ENCODE measurements at places on chromosomes 2 and 18.

DNA sequence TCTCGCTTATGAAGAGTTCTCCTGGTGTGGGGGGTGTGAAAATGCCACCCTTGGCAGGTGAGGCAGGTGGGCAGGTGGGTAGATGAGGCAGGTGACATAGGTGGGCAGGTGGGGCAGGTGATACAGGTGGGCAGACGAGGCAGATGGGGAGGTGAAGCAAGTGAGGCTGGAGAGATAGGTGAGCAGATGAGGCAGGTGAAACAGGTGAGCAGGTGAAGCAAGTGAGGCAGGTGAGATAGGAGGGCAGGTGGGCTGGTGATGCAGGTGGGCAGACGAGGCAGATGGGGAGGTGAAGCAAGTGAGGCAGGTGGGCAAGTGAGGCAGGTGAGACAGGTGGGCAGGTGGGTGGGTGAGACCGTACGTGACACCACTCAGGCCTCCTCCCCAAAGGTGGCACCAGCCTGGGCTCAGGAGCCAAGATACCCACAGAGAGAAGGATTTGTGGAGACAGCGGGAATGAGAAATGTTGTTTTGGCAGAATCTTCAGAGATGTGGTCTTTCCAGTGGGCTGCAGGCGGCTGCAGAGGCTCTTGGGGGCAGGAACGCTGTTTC is 232.3 kb upstream of the MYT1L start:
- no peak for DNase-seq

GRCh38 chr2:127649684-127650040 is 3.7 kb downstream of the GPR17 start:
- peak; percentile 76 for DNase-seq

DNA sequence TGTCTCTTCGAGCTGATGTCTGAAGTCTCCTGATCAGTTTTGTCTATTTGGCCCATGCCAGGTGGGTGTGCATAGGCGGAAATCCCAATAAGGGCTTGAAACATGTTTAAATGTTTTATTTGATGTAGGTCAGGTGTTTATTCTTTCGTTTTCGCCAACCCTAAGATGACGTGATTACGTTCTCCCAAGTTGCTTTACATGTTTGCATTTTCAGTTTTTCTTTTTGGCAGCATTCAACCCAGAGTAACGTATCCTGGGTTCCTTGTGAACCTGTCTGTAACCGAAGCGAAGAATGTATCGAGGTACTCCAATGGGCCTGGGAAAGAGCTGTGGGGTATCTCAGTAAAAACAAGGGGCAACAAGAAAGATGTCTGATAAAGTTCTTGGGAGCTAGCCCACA is 3.1 kb downstream of the ALPK2 start:
- DNase-seq, result no peak

DNA sequence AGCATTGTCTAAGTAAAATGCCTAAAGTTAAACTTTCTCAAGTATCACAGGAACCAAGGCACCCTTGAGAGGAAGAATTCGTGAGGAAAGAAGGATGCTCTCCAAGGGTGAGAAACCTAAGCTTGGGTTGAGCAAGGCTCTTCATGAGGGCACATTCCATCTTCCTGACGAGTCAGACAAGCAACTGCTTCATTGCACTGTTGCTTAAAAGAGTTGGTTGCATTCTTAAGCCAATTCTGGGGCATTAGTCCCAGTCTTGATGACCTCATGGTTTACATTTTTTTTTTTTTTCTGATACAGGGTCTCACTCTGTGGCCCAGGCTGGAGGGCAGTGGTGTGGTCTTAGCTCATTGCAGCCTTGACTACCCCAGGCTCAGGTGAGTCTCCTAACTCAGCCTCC is 237.5 kb downstream of the ACTR3 start:
- no peak for DNase-seq

- DNase-seq, result no peak
These were observed 40.8 kb upstream of the ARHGAP15 start for GRCh38 chr2:143088388-143088787.

GRCh38 chr18:51621113-51621863 is 423.8 kb upstream of the MEX3C start:
- DNase-seq, result peak; percentile 2

GRCh38 chr2:25042321-25043240 is 705 bp downstream of the EFR3B start:
- no peak for DNase-seq

- no peak for DNase-seq
These were observed 276.3 kb downstream of the CTNNA2 start for GRCh38 chr2:79788952-79789651.

DNA sequence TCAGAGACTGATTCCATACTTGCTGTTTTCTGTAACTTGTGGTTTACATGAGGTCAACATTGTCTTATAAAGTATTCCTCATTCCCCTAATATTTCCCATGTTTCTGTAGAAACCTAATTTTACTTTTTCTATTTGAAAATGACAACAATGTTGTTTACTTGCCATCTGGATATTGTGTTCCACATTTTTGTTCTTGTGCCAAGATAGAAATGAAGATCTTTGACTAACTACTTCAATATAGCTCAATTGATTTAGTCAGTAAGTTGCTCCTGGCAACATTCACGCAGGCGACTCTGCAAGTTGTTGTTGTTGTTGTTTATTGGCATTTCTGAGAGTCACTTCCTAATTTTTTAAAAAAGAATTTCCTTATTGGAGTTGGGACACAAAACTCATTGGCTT is 69.5 kb downstream of the CAVIN2 start:
- no peak for DNase-seq

DNA sequence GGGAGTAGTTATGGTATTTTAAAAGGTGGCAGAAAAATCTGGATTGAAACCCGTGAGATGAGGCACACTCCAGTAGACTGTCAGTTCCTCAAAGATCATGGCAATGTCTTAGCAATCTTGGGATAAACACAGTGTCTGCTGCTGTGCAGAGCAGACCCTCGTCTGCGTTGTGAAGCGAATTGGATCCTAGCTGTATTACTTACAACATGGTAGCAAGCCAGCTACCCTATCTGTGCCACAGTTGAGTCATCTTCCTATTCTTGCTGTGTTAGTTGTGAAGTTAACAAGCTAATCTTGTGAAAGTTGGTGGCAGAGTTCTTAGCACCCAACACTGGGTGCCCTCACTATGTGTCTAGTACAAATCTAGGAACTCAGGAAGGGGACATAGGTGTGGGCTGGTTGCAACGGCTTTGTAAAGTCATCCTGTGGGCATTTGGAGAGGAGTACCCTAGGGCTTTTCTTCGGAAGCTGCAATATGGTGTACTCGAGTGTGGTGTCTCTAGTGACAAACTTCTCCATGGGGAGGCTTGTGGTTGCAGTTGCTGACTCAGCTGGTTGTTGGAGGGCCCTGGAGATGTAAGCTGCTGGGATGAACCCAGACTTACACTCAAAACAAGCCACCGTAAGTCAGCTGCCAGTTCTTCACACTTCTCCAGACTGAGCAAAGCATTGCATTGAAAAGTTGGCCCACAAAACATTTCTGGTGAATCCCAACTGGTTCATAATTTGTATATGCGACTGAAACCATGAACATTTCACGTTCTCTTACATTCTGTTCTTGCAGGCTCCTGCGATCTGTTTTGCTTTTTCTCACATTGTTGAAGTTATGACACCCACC is 61.5 kb downstream of the ADCYAP1 start:
- DNase-seq, result no peak

GRCh38 chr2:12675801-12676200 is 40.9 kb upstream of the TRIB2 start:
- DNase-seq, result no peak

DNA sequence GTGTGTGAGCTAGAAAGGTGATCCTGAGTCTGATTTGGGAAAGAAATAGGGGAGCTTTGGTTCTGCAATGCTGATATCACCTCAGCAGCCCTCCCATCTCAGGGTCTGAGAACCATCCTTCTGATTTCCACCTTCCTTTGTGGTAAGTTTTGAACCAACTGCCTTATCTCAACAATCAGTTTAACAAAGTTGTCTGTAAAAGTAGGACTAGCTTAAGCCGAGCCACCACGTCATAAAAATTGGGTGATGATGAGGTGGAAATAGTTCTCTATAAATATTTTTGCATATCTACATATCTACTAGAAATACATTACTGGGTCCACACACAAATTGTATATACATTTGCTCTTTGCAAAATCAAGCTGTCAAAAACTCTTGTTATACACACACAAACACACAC is 1.1 kb downstream of the SULT1C4 start:
- DNase-seq, result no peak

GRCh38 chr18:77021075-77021474 is 111.5 kb downstream of the MBP start:
- DNase-seq, result no peak

DNA sequence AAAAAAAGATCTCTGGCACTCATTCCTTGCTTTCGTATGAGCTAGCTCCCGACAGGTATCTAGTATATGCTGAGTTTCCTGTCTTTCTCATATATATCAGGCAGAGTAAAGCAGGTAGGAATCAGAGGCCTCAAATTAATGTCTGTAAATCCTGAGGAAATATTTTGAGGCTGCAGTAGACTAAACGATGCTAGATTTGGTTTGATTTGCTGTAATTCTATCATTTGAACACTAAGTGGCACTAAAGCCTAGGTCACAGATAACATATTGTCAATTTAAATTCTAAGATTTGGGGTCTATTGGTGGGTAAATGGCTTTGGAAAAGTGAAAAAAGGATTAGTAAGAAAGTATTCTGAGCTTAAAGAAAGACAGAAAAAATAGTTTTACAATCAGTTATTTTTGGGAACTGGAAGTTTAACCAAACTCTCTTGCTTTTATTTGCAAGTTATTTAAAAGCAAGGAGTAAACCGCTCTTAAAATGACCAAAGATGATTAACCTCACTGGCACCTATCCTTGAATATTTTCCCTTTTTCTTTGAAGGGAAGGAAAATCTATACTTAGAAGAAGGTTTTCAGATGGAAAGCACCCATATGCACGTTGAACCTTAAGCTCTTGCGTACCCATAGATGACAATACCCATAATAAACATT is 37.6 kb upstream of the SLC4A10 start:
- no peak for DNase-seq

- no peak for DNase-seq
These were observed 880.2 kb downstream of the TSN start for GRCh38 chr2:122635686-122636085.

GRCh38 chr2:136422512-136422911 is 304.6 kb upstream of the CXCR4 start:
- no peak for DNase-seq

DNA sequence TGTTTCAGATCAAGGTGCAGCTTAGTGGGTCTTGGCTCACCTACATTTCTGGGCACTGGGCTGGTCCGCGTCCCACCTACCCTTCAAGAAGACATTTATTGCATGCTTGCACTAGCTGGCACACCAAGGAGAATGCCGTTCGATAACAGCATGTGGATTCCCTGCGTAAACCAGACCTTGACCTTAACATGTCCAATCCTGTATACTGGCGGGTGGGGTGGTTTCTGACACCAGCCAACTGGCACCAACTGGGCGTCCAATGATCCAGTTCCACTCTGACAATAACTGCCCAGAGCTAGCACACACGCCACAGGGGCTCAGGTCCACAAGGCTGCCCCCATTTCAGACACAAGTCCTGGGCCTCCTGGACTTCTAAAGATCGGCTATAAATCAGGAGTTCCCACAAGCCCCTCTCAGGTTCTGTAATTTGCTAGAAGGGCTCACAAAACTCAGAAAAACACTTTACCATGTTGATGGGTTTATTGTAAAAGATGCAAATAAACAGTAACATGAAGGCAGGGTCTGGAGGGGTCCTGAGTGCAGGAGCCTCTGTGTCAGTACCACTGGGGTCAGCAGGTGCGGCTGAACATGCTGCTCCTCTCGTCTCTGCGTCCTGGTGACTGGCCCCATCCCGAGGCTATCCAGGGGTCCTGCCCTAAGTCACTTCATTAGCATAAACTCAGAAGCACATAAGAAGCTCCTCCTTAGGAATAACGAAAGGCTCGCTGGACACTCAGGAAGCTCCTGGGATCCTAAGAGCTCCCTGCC is 161.8 kb downstream of the HDAC4 start:
- DNase-seq, result no peak

DNA sequence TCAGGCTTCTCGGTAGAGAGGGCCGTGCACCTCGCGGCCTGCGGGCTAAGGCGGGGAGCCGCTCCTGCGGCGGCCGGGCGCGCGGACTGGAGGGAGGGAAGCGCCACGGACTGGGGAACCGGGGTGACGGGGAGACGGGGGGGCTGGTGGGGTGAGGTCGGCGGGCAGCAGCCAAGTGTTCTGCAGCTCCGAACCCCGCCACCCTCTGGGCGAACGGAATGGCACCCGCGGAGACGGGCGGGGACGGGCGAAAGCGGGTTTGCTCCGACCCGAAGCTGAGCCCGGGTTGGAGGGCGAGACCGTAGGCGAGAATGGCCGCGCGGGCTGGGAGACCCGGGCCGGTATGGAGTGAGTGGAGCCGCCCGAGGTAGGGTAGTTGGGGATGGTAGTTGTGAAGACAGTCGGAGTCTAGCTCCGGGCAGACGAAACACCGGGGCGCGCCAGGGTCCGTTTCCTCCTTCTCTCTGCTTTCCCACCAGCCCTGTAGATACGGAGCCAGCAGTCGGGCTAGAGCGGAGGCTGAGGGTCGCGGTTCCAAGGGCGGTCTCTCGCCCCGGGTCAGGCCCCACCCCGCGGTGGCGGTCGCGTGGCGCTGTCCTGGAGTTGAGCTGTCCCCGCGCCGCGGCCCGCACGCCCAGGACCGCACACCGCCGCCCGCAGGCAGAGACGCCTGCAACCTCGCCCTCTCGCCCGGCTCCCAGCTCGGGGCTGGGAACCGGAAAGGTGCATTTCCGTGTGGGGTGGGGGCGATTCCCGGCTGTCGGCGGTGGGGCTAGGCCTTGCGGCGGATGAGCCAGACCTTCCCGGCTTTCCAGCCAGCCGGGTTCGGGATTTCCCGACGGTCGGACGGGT is 160.3 kb upstream of the SIX2 start:
- DNase-seq, result no peak
